ENCODE measurements at places on chromosomes 11 and 22.

- H3K27me3 ChIP-seq, result peaks cover 14% of the 10 kb centered on the region
- no peak overlapping the region for H3K27ac ChIP-seq
- no peaks in the 10 kb centered on the region for H3K36me3 ChIP-seq
- no peak overlapping the region for H3K4me3 ChIP-seq
Measured at GRCh38 chr11:94948070-94948617, 25.2 kb downstream of the CWC15 start.

- peaks cover 33% of the 10 kb centered on the region for H3K4me1 ChIP-seq
- H3K27me3 ChIP-seq, result no peaks in the 10 kb centered on the region
- H3K4me3 ChIP-seq, result no peak overlapping the region
- H3K36me3 ChIP-seq, result no peaks in the 10 kb centered on the region
Measured at GRCh38 chr22:46119729-46120419, 30.5 kb upstream of the PPARA start.

GRCh38 chr11:123103326-123103980 lies 41.5 kb upstream of the HSPA8 start:
- no peaks in the 10 kb centered on the region for H3K27me3 ChIP-seq
- DNase-seq, result peak; percentile 59
- H3K27ac ChIP-seq, result no peak overlapping the region
- H3K36me3 ChIP-seq, result no peaks in the 10 kb centered on the region
- no peaks in the 10 kb centered on the region for H3K4me1 ChIP-seq

- no peaks in the 10 kb centered on the region for H3K4me1 ChIP-seq
- H3K36me3 ChIP-seq, result no peaks in the 10 kb centered on the region
- no peaks in the 10 kb centered on the region for H3K27me3 ChIP-seq
- no peak overlapping the region for H3K27ac ChIP-seq
Measured at GRCh38 chr22:48807155-48807554, 1020.5 kb downstream of the BRD1 start.

GRCh38 chr11:131037873-131038272 lies 121.6 kb upstream of the SNX19 start:
- H3K27ac ChIP-seq, result no peak overlapping the region
- H3K36me3 ChIP-seq, result no peaks in the 10 kb centered on the region
- H3K27me3 ChIP-seq, result peaks cover 8% of the 10 kb centered on the region
- no peaks in the 10 kb centered on the region for H3K4me1 ChIP-seq
- DNase-seq, result no peak
- H3K4me3 ChIP-seq, result no peak overlapping the region

DNA sequence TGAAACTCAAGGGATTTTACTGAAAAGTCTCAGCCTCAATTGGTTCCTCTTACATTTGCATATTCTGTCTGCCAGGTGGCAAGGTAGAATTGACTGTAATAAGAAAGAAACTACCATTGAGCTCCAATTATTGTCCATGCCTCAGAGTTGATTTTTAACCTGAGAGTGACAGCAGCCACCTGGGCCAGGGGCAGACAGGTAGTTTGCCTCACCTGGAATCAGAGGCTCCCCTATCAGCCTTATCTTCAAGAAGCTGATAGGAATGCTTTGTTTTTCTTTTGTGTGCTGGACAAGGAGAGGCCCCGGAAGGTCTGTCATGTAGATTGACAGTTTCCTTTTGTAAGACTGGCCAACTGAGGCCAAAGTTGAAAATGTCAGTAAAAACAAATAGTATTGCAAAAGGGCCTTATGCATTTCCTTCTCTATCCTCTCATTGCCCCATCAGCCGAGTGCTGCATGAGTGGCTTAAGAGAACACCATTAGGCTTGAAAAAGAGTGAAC lies 34.1 kb downstream of the CD44 start:
- peaks cover 23% of the 10 kb centered on the region for H3K36me3 ChIP-seq
- H3K4me1 ChIP-seq, result peaks cover 95% of the 10 kb centered on the region
- H3K4me3 ChIP-seq, result no peak overlapping the region

GRCh38 chr22:42883121-42883520 lies 26.0 kb upstream of the ARFGAP3 start:
- no peaks in the 10 kb centered on the region for H3K36me3 ChIP-seq
- H3K27ac ChIP-seq, result no peak overlapping the region
- H3K27me3 ChIP-seq, result no peaks in the 10 kb centered on the region
- no peak overlapping the region for H3K4me3 ChIP-seq

DNA sequence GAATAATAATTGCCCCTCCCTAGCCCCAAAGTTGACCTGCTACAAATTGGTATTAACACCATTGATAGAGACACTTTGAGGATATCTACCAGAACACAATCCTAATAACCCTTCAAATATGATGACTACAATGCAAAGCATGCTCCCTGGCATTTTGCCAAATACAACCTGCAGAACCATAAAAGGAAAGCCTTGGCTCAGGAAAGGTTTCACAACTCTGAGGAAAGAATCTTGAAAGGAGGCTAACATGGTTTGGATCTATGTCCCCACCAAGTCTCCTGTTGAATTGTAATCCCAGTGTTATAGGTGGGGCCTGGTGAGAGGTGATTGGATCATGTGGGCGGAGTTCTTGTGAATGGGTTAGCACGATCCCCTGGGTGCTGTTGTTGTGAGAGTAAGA lies 140.4 kb upstream of the ARHGAP42 start:
- no peak overlapping the region for H3K27ac ChIP-seq
- no peak overlapping the region for H3K4me3 ChIP-seq
- H3K27me3 ChIP-seq, result no peaks in the 10 kb centered on the region
- H3K4me1 ChIP-seq, result no peaks in the 10 kb centered on the region

DNA sequence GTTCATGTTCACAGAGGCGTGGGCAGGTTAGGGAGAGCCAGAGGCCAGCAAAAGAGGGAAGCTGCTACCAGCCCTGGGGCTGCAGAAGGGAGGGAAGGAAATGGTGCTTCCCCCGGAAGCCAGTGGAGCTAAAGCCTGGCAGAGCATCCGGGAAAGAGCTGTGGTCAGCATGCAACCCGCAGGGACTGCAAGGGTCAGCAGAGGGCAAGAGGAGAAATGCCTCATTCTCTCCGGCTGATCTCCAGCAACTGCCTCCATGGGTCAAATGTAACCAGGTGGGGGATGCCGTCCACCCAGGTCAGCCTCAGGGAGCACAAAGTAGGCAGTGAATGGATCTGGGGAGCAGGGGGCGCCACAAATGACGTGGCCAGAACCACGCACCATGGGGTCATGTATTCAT lies 36.9 kb upstream of the PRR5 start:
- H3K27ac ChIP-seq, result no peak overlapping the region
- no peak overlapping the region for H3K4me3 ChIP-seq
- no peaks in the 10 kb centered on the region for H3K36me3 ChIP-seq

DNA sequence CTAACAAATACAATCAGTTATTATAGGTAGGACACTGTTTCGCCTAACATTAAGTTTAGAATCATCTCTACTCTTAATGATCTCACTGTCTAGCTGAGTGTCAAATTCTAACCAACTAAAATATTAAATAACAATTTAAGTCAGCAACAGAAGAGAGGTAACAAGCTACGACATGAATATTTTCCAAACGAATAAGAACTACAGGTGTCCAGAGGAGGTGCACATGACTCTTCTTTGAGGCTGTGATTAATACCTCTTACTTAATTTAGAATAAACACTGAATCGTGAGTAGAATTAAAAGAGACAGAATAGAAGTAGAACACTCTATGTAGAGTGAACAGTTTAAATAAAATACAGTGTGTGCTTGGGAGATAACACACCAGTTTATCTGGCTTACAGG lies 619.0 kb upstream of the ARHGAP42 start:
- no peak for DNase-seq
- H3K4me3 ChIP-seq, result no peak overlapping the region
- no peaks in the 10 kb centered on the region for H3K27me3 ChIP-seq

DNA sequence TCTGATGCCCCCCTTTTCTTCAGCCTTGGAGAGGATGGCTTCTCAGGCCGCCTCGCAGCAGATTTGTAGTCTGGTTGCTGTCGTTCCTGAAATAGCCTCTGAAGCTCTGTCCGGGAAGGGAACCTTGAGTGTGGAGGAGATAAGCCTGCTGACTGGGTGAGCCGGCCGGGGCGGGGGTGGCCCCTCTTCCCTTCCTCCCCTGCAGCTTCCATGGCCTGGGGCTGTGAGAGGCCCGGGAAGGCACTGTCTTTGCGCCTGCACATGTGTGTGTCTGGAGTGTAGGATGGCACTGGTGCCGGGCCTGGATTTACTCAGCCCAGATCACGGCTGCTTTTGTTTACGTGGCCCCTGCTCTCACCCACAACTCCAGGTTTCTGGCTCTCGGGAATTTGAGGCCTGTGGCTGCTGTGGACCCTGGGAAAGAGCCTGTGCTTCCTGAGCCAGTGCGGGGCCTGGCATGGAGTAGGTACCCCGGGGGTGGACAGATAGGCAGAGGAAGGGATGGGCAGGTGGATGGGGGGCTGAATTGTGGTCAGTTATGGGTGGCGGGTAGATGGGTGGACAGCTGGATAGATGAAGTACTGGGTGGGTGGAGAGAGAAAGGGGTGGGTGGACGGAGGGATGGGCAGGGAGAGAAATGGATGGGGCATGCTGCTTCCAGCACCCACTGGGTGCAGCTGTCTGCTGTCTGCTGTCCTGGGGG lies 16.6 kb downstream of the KCNQ1 start:
- no peaks in the 10 kb centered on the region for H3K4me1 ChIP-seq
- no peak overlapping the region for H3K4me3 ChIP-seq
- H3K36me3 ChIP-seq, result no peaks in the 10 kb centered on the region
- no peak overlapping the region for H3K27ac ChIP-seq

- DNase-seq, result no peak
- no peaks in the 10 kb centered on the region for H3K4me1 ChIP-seq
- no peak overlapping the region for H3K4me3 ChIP-seq
Measured at GRCh38 chr11:128409476-128409875, 177.9 kb downstream of the ETS1 start.

DNA sequence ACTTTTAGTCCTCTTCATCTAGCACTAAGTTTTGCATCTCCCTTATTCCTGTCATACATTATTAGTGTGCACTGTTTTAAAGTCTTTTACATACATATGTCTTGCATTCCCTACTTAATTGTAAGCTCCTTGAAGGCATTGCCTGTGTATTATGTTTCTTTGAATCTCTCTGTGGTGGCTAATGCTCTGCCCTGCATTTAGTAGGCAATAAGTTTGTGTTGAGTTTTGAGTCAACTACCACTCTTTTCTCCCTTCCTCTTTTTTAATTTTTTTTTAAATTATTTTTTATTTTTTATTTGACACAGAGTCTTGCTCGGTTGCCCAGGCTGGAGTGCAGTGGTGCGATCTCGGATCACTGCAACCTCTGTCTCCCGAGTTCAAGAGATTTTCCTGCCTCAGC lies 78.9 kb downstream of the ZBTB16 start:
- no peaks in the 10 kb centered on the region for H3K4me1 ChIP-seq
- no peak overlapping the region for H3K4me3 ChIP-seq
- no peak overlapping the region for H3K27ac ChIP-seq
- H3K36me3 ChIP-seq, result no peaks in the 10 kb centered on the region
- peaks cover 15% of the 10 kb centered on the region for H3K27me3 ChIP-seq
- DNase-seq, result no peak

DNA sequence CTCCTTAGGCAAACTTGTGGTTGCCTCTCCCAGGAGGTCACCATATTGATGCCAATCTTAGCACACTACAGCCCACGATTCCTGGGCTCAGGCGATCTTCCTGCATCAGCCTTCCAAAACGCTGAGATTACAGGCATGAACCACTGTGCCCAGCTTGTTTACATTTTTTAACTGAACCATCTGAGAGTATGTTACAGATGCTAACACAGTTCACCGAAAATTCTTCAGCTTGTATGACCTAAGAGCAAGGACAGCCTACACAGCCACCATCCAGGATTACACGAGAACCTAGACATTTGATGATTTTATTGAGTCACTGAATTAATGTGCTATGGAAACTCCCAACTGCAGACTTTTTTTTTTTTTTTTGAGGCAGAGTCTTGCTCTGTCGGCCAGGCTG lies 5.8 kb upstream of the LGALS1 start:
- DNase-seq, result no peak
- no peaks in the 10 kb centered on the region for H3K4me1 ChIP-seq
- H3K4me3 ChIP-seq, result no peak overlapping the region
- H3K27me3 ChIP-seq, result no peaks in the 10 kb centered on the region

GRCh38 chr11:14312736-14313438 lies 46.1 kb downstream of the RRAS2 start:
- no peak overlapping the region for H3K4me3 ChIP-seq
- DNase-seq, result no peak
- no peaks in the 10 kb centered on the region for H3K36me3 ChIP-seq
- H3K4me1 ChIP-seq, result peaks cover 29% of the 10 kb centered on the region
- H3K27me3 ChIP-seq, result no peaks in the 10 kb centered on the region

DNA sequence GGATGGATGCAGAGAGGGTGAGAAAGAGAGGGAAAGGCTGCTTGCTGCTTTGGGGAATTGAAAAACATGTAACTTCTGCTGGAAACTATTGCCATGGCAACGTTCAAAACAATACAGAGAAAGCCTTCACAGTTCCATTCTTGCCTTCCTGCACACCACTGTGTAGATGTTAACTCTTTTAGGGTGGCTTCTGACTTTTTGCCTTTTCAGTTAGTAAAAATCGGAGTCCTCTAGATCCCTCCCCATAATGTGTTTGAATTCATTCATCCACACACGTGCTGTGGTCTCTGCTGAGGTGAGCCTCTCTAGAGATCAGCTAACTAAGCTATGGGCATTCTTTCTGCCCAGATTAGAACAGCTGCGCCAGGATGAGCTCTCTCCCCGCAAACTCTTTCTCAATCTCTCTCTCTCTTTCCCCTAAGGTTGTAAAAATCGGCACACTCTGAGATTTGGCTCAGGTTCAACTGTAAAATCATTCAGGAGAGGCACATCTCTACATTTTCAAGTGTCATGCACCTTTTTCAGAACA lies 1178.3 kb downstream of the LRRC4C start:
- H3K4me1 ChIP-seq, result no peaks in the 10 kb centered on the region
- H3K36me3 ChIP-seq, result no peaks in the 10 kb centered on the region
- H3K27ac ChIP-seq, result no peak overlapping the region
- DNase-seq, result no peak
